Progenitor cell of endocrine pancreas (in vitro differentiated cells): ENCODE measurements at places on chromosomes 1 and 21. TPM values are rescaled to one million over a fixed set of nuclear protein-coding genes. Genes with fewer than 3 reads are reported as not detected.

Gene DRAM2
- total RNA-seq, result 34.4 and 35.4 TPM in 2 replicates

Gene SPRR2B
- not detected in 2 replicates for total RNA-seq

Gene CFAP141
- not detected in 2 replicates for total RNA-seq

- no peaks in the 10 kb centered on the region for H3K4me1 ChIP-seq
- H3K4me3 ChIP-seq, result no peak overlapping the region
- no peak for DNase-seq
- H3K36me3 ChIP-seq, result no peaks in the 10 kb centered on the region
- no peak overlapping the region for H3K27ac ChIP-seq
Observed at GRCh38 chr1:215754112-215754511, 187.0 kb downstream of the KCTD3 start.

GRCh38 chr1:92736395-92736794 is 48.5 kb downstream of the EVI5 start:
- H3K36me3 ChIP-seq, result peaks cover 9% of the 10 kb centered on the region
- H3K27me3 ChIP-seq, result no peaks in the 10 kb centered on the region
- H3K27ac ChIP-seq, result no peak overlapping the region

DNA sequence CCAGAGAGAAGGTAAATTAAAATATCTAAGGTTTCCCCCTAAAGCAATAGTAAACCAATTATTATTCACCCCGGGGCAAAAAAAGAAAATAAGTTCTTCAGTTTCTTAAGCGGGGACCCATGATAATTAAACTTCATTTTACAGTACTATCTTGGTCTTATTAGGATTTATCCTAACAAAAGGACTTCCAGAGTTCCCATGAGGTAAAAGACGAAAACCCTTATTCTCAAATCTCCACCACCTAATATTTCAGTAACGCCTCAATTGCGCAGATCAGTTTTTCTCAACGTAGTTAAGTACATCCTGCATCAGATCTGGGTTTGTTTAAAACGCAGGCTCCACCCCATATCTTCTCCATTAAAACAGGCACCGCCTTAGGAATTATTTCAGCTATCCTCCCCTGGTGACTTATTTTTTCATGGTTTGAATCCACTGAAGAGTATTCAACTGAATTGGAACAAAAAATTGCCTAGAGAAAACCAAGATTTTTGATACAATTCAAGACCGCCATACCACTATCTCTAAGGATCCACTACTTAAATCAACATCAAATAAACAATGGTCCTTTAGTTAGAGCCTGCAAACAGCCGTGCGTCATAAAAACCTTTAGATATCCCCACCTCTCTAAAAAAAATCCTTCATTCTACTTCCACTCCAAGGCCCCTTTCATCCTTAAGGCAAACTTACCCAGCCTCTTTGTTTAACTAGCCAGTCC is 1.7 kb downstream of the MCL1 start:
- H3K4me3 ChIP-seq, result peak overlapping the region; percentile 95

- no peaks in the 10 kb centered on the region for H3K4me1 ChIP-seq
- H3K4me3 ChIP-seq, result no peak overlapping the region
- H3K36me3 ChIP-seq, result peaks cover 1% of the 10 kb centered on the region
Observed at GRCh38 chr1:175823406-175823805, 80.0 kb upstream of the TNR start.

- H3K36me3 ChIP-seq, result peaks cover 27% of the 10 kb centered on the region
- no peak overlapping the region for H3K4me3 ChIP-seq
- no peak overlapping the region for H3K27ac ChIP-seq
- H3K4me1 ChIP-seq, result peaks cover 2% of the 10 kb centered on the region
- no peak for DNase-seq
- no peaks in the 10 kb centered on the region for H3K27me3 ChIP-seq
Observed at GRCh38 chr1:235207209-235207565, 46.1 kb upstream of the RBM34 start.
